ENCODE measurements at places on chromosomes 2 and 18. TPM values are rescaled to one million over a fixed set of nuclear protein-coding genes. Genes with fewer than 3 reads are reported as not detected.

- no peak for DNase-seq
- H3K27ac ChIP-seq = no peak overlapping the region
- no peaks in the 10 kb centered on the region for H3K27me3 ChIP-seq
- no peak overlapping the region for H3K4me3 ChIP-seq
- H3K4me1 ChIP-seq = no peaks in the 10 kb centered on the region
- no peaks in the 10 kb centered on the region for H3K36me3 ChIP-seq
Observed at GRCh38 chr2:209690029-209690754, 81.4 kb upstream of the UNC80 start.

GRCh38 chr2:42648796-42649195, 80.4 kb downstream of the MTA3 start:
- no peaks in the 10 kb centered on the region for H3K27me3 ChIP-seq
- H3K4me3 ChIP-seq = no peak overlapping the region
- no peaks in the 10 kb centered on the region for H3K4me1 ChIP-seq
- H3K36me3 ChIP-seq = peaks cover 8% of the 10 kb centered on the region
- no peak for DNase-seq

The TMSB10 gene
- total RNA-seq = 672 TPM

- DNase-seq = no peak
- no peak overlapping the region for H3K27ac ChIP-seq
- no peaks in the 10 kb centered on the region for H3K4me1 ChIP-seq
- H3K4me3 ChIP-seq = no peak overlapping the region
- H3K36me3 ChIP-seq = no peaks in the 10 kb centered on the region
- no peaks in the 10 kb centered on the region for H3K27me3 ChIP-seq
Observed at GRCh38 chr2:168089200-168089599, 158.2 kb downstream of the STK39 start.

The MC2R gene
- not detected for total RNA-seq

DNA sequence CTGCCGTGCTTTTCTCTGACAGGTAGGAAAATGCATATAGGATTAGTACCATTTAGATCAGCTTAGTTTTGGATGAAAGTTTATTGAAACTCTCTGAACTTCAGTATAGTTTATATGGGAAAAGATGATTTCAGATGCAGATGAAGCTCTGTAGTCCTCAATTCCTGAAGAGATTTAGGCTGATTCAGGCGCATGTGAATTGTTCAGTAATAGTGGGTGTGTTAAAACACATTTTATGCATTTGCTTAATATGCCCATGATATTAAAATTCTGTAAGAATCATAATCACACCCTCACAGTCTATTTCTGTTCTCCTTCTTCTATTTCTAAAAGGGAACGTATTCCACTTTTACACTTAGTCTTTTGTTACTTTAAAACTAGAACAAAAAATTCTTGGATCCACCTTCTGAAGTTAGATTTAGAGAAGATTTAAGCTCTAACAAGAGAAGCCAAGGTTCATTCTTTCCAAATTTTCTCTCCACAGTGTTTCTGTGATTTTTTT, 44.5 kb upstream of the FAM237A start:
- H3K36me3 ChIP-seq = no peaks in the 10 kb centered on the region
- DNase-seq = no peak
- no peaks in the 10 kb centered on the region for H3K27me3 ChIP-seq
- no peaks in the 10 kb centered on the region for H3K4me1 ChIP-seq
- H3K4me3 ChIP-seq = no peak overlapping the region

- H3K36me3 ChIP-seq = no peaks in the 10 kb centered on the region
- H3K4me1 ChIP-seq = no peaks in the 10 kb centered on the region
- DNase-seq = no peak
- no peaks in the 10 kb centered on the region for H3K27me3 ChIP-seq
- no peak overlapping the region for H3K27ac ChIP-seq
Observed at GRCh38 chr2:147550995-147551731, 293.7 kb upstream of the ACVR2A start.

DNA sequence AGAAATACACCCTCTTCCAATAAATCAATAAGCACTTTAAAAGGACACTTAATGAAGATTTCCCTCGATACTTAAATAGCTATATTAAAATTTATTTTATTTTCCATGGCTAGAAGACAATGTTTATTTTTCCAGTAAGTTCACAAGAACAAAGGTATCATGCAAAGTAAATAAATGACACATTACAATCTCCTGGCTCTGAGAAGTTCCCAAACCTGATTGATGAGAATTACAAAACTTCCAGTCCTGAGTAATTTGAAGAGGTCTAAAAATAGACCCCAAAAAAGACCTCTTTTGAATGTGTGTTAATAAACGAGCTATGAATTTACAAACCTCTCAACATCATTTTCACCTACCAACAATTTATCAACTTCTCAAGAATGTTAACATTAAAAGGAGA, 1.5 kb upstream of the PEX13 start:
- H3K27me3 ChIP-seq = no peaks in the 10 kb centered on the region
- H3K4me3 ChIP-seq = no peak overlapping the region
- peaks cover 58% of the 10 kb centered on the region for H3K4me1 ChIP-seq
- H3K27ac ChIP-seq = peak overlapping the region; percentile 94
- H3K36me3 ChIP-seq = no peaks in the 10 kb centered on the region

- H3K27ac ChIP-seq = no peak overlapping the region
- no peaks in the 10 kb centered on the region for H3K36me3 ChIP-seq
- no peak for DNase-seq
- no peak overlapping the region for H3K4me3 ChIP-seq
Observed at GRCh38 chr2:157216286-157216965, 41.1 kb upstream of the GALNT5 start.
